Activated CD4-positive, alpha-beta T cell treated with anti-CD3 and anti-CD28 coated beads for 48 hours (primary cell): ENCODE measurements at places on chromosomes 6 and 20.

DNA sequence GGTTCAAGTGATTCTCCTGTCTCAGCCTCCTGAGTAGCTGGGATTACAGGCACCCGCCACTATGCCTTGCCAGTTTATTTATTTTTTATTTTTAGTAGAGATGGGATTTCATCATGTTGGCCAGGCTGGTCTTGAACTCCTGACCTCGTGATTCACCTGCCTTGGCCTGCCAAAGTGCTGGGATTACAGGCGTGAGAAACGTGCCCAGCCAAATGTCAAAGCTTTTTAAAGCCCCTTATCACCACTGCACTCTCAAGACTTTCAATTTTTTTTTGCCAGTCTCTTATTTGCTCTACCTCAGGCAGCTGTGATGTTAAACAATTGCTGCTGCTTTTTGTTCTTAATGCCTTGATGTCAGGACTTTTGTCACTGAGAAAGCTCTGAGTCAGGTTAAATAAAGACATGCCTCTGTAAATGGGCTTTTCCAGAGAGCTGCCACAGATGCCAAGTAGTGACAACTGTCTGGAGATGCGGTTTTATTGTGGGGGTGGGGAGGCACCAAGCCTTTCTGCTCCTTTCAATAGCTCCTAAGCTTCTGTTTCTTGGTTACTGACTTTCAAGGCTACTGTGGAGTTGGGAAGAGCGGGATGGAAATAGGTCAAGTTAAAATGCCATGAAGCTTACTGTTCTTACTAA, 29.2 kb downstream of the RSPH3 start:
- DNase-seq: no peak

GRCh38 chr20:18190338-18191233, 52.9 kb downstream of the KAT14 start:
- DNase-seq: no peak

DNA sequence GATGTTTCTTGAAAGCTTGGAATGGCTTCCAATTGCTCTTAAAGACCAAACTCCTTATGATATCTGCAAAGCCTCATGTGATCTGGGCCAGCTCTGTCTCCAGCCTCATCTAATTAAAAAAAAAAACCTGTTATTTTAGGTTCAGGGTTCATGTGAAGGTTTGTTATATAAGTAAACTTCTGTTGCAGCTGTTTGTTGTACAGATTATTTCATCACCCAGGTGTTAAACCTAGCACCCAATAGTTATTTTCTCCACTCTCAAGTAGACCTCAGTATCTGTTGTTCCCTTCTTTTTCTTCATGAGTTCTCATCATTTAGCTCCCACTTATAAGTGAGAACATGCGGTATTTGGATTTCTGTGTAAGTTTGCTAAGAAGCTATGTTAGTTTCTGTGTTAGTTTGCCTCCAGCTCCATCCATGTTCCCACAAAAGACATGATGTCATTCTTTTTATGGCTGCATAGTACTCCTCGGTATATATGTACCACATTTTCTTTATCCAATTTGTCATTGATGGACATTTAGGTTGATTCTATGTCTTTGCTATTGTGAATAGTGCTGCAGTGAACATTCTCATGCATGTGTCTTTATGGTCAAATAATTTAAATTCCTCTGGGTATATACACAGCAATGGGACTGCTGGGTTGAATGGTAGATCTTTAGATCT, 30.2 kb upstream of the TFB1M start:
- no peak for DNase-seq

GRCh38 chr6:46352541-46353268, 138.5 kb downstream of the RCAN2 start:
- no peak for DNase-seq

DNA sequence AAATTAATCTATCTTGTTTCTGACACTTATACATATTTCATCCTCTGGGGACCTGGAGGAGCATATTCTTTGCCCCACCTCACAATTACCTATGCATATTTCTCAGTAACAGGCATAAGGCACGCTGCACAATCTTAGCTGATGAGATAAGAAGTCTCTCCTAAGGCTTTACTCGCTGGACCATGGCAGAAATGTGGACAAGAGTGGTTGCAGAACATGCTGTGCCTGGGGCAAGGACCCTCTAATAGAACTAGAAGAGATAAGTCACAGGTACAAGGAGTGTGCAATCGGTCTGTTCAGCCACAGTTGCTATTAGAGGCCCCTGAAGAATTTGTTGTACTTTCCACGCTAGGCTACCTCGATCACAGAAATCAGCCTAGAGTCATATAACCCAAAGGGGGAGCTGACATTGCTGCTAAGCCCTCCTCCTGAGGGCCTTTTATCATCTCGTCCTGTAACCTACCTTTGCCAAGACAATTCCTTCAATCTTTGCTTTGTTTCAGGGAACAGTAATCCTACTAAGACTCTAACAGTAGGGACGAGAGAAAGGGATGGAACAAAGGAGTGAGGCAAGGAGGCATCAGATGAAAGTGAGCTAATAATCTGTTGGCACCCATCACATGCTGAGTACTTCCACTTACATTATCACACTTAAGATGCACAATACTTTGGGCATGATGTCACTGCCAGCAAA, 16.1 kb upstream of the DEFB129 start:
- DNase-seq: no peak

DNA sequence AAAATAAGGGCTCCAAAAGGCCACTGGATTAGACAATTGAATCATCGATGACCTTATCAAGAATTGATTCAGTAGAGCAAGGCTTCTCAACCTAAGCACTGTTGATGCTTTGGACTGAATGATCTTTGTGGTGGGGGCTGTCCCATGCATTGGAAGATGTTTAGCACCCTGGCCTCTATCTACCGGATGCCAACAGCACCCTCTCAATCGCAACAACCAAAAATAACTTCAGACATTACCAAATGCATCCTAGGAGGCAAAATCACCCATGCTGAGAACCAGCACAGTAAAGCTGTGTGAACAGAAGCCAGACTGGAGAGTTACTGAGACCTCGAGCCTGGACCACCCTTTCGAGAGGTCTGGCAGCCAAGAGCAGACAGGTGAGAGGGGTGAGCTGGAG, 67.5 kb downstream of the TBC1D7 start:
- DNase-seq: no peak

GRCh38 chr6:29793036-29793356, 34.6 kb upstream of the HLA-G start:
- DNase-seq: no peak

- DNase-seq: peak; percentile 71
These were observed 660 bp upstream of the TFB1M start for GRCh38 chr6:155314773-155315515.

DNA sequence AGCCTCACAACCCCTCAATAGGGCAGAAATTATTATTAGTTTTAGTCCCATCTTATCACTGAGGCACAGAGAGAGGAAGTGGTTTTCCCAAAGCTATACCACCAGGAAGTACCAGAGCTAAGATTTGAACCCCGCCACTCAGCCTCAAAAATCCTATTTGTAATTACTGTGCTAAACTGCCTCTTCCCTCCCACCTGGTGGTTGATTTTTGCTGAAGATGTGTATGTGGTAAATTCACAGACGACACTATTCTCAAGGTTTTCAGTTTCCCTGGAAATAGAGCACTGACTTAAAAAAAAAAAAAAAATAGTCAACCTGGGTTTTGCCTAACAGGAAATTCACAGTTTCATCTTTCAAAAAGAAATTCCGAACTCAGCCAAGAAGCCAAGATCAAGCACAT, 57.9 kb downstream of the TSHZ2 start:
- DNase-seq: peak; percentile 22

DNA sequence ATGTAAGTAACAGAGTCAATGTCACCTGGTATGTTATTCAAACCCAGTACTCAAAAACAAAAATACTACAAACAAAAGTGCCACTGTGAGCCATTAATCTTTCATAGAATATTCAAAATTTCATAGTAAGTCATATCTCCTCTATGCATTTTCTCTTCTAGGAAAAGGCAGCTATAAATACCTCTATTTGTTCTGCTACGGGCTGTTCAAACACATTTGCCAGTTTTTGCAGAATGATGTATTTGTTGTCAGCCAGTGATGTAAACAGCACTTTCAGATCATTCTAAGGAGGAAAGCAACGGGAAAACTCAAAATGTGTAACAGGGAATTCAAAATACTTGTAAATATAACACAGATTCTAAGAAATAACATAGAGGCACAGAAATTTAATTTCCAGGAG, 388.2 kb downstream of the SYNE1 start:
- no peak for DNase-seq

GRCh38 chr6:87702589-87702945, 534 bp upstream of the AKIRIN2 start:
- DNase-seq: no peak

DNA sequence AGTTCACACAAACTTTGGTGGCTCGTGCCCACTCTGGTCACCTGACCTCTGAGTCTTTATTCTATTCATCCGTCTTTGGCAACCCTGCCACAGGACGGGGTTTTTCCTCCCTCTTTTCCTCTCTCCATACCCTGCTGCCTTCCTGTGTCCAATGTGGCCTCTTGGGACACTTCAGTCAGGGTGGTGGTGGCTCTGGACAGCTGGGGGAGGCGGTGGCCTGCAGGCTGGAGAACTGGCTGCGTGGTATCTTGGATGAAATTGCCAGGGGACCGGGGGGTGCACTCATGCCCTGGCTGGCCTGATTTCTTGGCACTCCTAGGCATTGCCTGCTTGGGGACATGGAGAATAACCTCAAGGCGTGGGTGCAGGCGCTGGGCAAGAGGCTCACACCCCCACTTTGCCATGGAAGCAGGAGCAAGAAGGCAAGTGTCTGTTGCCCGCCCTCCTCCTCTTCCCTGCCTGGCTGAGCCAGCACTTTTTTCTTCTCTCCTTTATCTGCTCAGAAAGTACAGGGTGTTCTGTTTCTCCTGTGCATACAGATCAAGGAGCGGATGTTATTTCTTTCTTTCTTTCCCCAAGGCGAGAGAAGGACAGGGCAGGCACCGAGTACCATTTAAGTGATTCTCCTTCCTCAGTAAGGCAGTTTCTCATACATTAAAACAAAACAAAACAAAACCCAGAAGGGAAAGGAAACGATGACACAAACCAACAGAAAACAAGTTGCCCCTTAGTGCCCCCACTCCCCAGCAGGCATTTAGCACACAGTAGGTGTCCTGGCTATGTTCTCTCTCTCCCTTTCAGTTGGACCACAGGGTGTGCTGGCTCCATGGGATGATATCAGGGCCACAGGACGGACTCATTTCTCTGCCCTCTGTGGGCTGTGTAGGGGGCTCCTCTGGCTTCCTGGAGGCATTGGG, 155.5 kb upstream of the RNF24 start:
- DNase-seq: no peak

DNA sequence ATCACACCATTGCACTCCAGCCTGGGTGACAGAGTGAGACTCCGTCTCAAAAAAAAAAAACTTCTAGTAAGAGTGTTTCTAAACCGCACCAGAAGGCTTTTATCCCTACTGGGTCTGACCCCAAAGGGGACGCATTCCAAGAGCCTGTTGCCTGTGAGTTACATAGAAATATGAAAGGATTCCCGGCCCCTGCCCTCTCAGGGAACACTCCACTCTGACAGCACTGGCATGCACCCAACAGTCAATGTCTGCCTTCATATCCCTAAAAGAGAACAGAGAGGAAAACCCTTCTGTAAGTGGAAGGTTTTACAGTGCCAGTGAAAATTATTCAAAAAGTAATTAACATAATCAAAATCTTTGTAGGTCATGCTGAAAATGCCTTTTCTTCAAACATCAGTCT, 117.1 kb upstream of the PTPRT start:
- no peak for DNase-seq

- no peak for DNase-seq
These were observed 57.9 kb downstream of the SNAI1 start for GRCh38 chr20:50040432-50041245.

DNA sequence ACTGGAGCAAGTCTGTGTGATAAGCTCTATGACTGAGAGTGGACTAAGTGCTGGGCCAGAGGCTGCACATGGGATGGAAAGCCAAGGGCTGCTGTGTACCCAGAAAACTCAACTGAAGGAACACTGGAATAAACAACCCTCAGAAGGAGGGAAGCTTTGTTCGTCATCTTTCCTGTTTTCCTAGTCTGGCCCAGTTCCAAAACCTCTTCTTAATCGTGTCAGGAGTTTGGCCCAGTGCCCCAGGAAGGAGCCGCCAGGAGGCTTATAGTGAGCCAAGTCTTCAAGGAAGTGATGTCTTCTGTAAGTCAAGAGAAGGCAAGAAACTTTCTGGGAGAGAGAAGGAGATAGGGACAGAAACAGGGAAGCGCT, 23.3 kb upstream of the TOP1 start:
- DNase-seq: no peak

DNA sequence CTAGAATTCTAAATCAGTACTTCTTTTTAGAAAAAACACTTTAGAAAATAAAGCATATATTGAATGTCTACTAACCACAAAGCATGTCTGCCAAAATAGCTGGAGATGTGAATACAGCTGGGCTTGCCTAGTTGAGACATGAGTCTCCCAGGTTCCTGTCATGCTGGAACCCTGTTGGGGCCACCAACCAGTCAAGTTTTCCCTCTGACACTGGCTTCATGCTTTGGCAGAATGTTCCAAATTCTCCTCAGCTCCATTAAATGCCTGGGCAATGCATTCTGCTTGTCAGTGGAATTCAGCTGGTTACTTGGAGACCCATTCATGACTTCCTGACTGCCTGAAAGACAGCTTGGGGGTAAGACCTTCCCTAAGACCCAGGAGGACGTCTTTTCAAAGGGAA, 87.2 kb downstream of the PRND start:
- DNase-seq: no peak

DNA sequence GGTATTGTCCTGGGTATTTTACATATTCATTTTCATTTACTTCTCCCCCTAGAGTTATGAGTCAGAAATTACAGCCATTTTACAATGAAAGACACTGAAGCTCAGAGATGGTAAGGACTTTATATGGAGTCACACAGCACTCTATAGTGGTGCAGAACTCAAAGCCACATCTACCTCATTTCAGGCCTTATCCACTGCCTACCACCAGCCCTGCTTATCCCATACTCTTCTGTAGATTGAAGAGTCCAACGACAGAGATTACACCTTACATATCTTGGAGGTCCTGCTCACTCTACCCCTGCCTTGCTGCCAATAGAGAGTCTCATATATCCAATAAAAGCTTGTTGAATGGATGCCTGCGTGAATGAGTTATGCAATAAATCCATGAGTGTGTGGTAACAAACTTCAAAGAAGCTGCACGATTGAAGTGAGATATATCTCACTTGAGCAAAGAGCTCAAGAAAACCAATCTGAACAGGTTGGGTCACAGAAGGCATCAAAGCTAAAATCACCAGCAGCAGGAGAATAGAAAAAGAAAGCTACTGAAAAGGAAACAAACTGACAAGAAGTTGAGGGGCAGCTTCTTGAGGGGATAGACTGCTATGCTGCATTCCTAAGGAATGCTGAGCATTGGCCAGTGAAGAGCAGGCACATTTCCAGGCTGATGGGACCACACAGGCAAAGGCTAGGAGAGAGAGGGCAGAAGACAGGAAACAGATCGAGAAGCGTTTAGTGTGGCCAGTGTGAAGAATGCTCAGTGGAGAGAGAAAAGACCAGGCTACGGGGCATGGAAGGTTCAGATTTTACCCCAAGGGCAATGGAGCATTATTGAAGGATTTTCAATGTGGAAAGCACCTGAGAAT, 585.6 kb downstream of the DHX35 start:
- DNase-seq: no peak

DNA sequence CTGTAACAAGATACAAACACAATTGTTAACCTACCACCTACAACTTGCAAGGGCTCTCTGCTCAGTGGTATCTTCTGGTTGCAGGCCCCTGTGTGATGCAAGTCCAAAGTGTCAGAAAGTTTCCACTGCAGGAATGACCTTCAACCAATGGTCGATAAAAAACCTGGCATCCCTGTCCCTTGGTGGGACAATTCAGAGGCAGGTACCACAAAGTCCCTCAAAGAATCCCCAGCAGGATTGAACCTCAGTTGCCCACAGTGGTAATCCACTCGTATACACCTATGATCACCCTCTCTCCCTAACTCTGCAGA, 15.9 kb downstream of the GLO1 start:
- no peak for DNase-seq
